ENCODE measurements at places on chromosomes 6 and 20.

DNA sequence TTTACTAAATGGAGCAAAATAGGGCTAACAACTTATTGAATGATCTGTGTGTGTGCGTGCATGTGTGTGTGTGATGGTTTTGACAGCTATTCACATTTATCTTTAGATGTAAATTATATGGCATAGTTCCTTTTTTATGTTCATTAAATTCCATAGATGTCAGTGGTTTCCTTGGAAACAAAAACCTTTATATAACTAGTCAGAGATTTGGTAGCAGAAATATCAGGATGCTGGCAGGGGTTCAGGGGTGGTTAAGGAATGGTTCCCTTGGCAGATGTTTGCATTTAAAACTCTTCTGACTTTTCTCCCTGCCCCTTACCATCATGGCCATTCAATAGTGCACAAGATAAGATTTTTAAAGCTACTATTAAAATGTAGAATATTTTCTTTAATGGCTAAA is 256.6 kb downstream of the PLCB1 start:
- no peak for DNase-seq

DNA sequence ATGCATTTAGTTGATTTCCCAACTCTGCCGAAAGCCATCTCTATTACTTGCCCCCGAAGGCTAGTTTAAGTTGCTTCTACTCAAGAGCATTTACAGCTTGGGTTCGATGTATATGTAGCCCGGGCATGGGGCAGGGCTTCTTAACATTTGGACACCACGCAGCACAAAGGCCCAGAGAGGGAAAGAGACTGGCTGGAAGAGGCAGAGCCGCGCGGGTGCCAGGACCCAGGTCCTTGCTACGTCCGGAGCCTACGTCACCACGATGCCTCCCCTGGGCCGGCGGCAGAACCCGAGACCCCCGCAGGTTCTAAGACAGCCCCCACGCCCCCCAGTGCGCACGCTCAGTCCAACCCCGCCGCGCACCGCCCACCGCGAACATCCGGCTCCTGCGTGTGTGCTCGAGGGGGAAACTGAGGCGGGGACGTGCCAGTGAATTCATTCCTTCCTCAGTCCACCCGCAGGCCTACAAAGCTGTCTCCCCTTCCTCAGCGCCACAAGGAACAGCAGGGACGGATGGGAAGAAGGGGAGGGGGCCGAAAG is 367 bp upstream of the PCIF1 start:
- DNase-seq = peak; percentile 78

DNA sequence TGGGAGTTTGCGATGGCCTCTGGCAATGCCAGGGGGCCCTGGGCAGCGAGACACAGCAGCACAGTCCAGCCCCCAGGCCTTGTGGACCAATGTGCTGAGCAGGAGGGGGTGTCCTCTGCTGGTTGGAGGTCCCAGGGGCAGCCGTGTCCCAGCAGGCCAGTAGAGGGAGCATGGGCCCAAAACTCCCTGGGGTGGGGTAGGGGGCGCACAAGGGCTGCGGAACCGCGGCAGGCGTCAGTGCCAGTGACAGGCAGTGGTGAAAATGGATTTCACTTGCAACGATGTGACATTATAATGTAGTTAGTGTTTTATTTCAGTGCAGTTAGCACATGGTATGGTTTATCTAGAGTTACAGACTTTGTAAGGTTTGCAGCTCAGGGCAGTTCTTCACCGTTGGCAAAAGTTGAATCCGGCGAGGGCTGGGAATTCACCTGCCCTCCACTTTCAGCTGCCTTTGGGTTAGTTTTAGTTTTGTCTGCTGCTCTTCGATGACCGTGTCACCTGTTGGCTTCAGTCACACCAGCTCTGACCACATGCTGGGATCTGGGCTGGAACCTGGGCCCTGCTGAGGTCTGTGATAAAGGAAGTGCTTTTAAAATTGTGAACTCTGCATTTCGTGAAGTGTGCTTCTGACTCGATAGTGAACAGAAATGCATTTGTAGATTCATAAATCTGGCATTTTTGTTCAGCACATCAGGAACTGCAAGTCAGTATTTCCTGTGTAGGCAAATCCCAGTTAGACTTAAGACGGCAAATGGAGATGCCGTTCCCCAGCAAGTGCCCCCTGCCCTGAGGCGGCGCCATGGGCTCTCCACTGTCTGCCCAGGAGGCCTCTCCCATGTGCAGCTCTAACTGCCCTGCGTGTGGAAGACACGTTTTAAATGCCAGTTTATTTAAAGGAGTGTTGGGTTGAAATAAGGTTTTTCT is 46.8 kb downstream of the PYGB start:
- peak; percentile 85 for DNase-seq

DNA sequence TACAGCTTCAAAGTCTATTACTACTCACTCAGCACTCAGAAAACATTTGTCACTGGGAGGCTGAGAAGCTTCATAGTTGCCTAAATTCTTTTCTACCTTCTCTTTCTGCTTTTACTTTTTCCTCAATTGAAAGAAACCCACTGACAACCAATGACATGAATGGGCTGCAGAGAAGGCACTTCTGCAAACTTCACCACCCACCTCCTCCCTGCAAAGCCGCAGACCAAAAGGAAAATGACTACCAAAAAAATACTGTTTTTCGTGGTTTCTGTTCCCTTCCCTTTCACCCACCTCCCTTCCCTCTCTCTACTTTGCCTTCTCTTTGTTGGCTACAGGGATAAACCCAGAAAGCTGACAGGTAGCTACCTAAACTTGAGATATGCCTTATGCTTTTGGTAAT is 3.2 kb downstream of the GNAS-AS1 start:
- DNase-seq = no peak

DNA sequence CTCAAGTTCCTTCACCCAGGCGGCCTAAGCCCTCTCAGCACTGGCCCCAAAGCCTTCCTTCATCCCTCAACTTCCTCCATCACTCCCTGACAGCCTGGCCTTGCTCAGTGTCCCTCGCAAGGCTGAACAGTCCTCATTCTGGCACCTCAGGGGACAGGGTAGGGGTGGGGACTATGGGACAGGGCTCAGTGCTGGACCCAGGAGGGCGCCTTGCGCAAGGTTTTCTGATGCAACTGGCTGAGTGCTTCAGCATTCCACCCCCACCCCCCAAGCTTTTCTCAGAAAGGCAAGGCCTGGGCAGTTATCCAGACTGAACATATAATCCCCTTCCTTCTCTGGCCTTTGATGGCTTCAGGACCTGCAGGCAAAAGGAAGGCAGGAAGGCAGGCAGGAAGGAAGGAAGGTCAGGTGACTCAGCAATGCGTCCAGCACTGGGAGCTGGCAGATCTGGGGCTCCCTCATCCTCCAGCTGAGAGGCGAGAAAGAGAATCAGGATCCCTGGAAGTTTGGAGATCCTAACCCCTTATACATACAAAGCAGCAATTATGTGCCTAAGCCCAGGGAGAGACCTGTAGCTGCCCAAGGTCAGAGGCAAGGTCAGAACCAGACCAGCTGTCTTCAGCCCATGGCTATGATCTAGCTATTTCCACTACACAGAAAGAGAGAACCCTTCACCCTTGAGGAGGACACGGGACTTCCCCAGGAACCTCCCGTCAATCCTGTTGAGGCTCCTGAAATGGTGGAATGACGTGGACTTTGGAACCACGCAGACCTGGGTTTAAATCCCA is 8.6 kb upstream of the TRIB3 start:
- no peak for DNase-seq

DNA sequence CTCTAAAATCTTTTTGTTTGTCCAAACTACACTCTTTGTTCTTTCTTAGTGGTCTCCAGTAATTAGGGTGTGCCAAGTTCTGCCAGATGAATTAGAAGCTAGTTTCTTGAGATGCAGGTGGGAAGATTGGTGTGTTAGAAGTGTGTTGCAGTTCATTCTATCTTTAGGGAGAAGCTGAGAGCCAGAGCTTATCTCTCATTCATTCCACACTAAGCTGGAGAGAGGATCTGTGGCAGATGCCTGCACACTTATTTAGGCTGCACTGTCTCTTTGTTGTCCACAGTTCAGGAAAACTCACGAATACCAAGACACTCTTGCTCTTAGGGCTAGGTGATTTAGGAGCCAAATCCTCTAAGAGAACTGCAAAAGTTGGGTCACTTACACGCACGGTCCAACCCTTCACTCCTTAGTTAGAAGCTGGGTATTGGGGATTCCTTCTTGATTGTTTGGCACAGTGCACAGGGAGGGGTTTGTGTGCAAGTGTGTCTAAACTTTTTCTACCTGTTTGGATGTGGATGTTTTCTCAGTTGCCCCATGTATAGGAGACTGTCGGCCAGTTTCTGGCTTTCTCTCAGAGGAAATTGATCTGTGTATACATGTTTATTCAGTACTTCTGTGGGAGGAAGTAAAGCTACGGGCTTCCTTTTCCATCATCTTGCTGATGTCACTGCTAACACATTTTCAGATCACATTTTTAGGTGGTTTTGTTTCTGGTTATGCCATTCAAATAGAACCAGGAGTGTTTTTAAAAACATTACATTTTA is 49.5 kb downstream of the SMAP1 start:
- no peak for DNase-seq

- DNase-seq = peak; percentile 71
Measured at GRCh38 chr20:20603339-20603990, 109.0 kb downstream of the RALGAPA2 start.

- DNase-seq = no peak
Measured at GRCh38 chr6:143205991-143206390, 145.3 kb downstream of the AIG1 start.

GRCh38 chr20:44033344-44033743 is 118.7 kb downstream of the TOX2 start:
- DNase-seq = peak; percentile 9

DNA sequence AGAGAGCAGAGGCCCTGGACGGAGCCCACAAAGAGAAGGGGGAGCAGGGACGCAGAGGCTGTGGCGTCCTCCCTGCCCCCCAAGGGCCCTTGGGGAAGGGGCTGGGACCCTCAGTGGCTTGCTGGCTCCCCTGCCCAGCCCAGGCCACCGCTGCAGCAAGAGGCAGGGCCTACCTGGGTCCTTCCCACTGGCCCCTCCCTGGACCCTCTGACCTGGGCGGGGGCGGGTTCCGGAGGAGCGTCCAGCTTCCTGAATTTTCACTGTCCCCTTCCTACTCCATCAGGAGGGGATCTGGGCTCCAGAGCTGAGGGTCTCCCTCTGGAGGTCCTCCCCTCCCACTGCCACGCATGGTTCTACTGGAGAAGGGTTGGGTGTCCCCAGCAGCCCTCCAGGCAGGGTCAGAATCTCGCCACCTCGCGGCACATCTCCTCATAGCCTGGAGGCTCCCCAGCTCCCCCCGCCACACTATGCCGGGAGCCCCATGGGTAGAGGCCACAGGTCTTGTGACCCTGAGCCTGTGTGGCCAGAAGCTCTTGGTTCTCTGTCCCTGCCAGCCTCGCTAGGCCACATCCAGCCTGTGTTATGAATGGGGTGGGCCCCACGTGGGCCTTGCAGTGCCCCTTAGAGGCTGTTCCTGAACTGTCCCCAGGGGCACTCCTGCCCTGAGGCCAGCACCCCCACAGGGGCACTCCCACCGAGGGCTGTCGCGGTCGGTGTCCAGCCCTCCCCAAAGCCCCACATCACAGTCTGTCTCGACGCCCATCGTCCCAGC is 1.0 kb upstream of the SOX18 start:
- DNase-seq = no peak

DNA sequence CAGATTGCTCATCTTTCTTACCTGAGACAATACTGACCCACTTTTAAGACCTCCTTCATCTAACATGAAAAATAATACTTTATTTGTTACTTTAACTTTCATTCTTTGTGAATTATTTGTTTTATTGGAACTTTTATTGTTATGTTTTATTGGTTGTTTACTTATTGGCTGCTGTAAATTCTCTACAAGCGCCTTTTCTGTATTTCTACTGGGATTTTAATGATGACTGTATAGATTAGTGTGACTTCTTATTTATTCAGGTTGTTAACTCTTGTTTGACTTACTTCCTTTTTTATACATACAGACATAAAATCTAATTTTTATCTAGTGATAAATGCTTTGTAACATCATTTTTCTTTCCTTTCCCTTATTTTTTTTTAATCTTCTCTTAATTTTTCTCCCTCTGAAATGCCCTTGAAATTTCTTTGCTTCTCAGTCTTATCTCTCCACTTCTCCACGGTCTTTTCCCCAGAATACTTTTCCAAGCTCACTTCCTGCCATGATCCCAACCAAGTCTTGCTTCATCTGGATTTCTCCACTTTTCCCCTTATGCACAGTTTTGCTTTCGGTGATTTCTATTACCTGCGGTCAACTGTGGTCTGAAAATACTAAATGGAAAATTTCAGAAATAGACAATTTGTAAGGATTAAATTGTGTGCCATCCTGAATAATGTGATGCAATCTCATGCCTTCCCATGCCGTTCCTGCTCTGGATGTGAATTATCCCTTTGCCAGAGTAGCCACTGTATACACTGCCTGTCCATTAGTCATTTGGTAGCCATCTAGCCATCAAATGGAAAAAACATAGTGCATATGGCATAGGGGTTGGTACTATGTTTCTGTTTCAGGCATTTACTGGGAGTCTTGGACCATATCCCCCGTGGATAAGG is 265.9 kb downstream of the PRL start:
- no peak for DNase-seq

- DNase-seq = no peak
Measured at GRCh38 chr6:164150232-164150631, 735.7 kb downstream of the QKI start.

DNA sequence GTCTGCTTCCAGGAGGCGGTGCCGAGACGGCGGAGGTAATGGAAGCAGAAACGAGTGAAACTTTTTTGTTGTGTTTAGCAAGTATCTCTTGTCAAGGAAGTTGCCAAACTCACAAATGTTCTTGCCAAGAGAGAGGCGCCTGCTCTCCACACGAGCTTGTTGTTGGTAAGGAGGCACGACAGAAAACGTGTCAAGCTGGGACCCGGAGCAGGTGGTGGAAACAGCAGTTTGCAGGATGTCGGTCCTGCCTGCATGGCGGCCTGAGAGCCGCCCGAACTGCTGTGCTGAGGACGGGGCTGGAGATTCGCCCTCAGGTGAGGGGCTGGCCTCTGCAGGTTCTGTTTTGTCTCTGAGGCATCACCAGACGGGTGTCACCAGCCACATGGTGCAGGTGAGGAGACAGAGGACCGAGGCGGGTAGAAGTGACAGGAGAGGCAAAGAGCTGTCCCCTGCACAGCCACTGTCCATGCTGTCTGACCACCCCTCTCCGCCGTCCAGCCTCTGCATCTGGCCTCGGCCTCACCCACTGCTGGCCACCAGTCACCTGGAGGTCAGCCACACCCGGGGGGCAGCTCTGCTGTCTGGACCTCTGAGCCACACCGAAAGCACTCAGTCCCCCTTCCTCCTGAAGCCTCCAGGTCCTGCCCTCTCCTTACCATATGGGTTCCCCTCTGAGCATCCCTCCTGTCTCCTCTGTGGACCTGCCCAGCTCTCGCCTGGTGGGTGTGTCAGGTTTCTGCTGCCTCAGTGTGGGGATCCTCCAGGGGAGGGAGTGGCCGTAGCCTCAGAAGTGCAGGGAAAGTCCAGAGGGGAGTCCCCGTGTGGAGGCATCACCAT is 261.5 kb downstream of the TAF4 start:
- no peak for DNase-seq

DNA sequence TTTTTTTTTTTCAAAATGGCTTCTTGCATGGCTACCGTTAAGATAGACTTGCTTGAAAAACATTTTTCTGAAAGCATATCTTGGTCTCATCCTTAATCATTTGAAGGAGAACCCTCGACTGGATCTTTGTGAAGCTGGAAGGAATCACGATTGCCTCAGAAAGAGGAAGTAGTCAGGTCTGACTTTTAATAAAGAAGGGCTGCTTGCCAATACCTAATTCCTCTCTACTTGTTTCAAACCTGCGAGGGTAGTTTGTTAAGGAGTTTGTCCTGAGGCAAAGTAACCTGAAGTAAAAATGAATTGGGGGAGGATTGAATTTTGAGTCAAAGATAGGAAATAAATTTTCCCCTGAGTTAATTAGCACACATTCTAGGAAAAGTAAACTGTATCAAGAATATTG is 288.1 kb upstream of the MAP3K7 start:
- peak; percentile 10 for DNase-seq

GRCh38 chr6:10720265-10720959 is 2.5 kb upstream of the TMEM14C start:
- peak; percentile 34 for DNase-seq
